AG09309 (cell line): ENCODE measurements at places on chromosomes 12 and 14.

DNA sequence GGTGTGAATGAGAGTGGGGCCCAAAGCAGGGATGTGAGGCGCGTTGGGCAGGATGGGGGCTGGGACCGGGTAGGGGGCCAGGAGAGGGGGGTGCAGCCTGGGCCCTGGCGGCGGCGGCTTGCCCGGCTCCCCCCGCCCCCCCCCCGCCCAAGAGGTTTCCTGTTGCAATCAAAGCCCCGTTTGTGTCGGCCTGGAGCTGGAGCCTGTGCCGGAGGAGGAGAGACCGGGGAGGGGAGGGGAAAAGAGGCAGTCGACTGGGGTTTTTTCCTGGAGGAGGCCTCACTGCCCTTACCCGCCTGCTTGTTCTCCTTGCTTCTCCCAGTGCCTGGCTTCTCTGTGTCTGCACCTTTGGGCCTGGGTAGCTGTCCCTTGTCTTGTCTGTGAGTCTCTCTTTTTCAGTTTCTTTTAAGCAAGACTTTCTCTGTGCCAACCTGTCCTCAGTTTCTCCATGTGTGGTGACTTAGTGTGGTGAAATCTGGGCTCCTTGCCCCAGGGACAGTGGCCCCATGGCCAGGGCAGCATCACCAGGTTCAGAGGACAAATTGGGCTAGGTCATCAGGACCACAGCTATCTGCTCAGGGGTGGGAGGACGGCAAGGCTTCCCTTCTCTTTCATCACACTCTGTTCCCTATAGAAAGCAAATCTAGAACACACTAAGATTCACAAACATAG, 8.5 kb downstream of the RARG start:
- DNase-seq: no peak

GRCh38 chr14:64663174-64663573, 41.0 kb upstream of the PLEKHG3 start:
- DNase-seq: no peak

DNA sequence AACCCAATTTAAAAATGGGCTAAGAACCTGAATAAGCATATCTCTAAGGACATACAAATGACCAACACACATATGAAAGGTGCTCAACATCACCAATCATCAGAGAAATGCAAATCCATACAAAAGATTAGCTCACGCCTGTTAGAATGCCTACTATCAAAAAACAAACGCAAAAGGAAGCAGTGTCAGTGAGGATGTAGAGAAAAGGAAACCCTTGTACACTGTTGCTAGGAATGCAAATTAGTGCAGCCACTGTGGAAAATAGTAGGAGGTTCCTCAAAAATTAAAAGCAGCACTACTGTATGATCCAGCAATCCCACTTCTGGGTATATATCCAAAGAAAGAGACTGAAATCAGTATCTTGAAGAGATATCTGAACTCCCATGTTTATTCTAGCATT, 133.0 kb downstream of the CPNE8 start:
- no peak for DNase-seq

DNA sequence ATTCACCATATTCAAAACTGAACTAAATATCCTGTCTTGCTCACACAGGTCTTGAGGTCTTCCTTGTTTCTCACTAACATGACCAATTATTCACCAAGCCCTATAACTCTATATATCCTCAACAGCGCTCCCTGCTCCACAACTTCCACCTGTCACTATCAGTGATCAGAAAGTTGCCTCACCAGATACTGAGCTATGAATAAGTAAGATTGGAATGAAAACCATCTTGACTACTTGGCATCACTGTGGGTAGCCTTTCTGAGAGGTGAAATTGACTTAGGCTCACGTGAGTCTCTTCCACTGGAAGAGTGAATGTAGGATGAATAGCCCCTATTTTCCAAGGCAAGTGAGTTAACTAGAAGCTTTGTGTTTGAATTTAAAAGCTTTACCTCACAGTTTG, 167.1 kb downstream of the PIK3C2G start:
- no peak for DNase-seq

- DNase-seq: no peak
Observed at GRCh38 chr14:106877517-106877916, 1351.1 kb downstream of the TMEM121 start.

- no peak for DNase-seq
Observed at GRCh38 chr14:92328664-92329255, 5.8 kb downstream of the SLC24A4 start.

GRCh38 chr14:24880689-24881088, 169.3 kb downstream of the STXBP6 start:
- no peak for DNase-seq
